ENCODE measurements at places on chromosomes 2 and 18.

DNA sequence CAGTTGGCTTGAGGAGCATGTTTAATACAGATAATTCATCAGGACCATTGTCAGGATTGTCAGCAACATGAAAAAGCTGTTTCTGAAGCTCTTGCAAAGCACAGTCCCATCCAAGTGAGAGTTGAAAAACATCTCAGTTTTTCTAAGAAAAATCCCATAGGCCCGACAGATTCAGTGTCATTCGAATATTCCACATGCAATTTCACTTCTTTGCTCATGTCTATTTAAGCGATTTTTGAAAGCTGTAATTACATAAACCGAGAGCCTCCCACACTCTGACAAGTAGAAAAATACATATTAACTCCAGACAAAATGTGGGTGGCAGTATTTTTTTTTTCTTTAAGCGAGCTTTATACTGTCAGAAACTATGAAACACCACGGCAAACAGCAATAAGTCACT, 134.7 kb upstream of the GALNT5 start:
- DNase-seq = no peak

DNA sequence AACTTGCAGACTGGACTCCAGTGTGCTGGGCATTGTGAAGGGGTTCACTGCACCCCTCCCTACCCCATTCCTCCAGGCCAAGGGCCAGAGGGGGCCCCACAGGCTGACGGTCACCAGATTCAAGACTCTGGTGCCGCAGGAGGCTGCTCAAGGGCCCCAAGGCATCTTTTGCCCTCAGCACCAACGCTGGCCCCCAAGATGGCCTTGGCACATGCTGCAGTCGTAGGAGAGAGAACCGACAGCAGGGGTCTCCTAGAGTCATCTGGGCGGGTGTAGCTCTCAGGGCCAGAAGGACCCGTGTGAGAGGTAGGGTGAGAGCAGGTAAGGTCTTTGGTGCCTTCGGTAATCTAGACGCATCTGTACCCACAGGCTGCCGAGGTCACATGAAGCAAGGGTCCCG, 18.7 kb upstream of the ODC1 start:
- no peak for DNase-seq

DNA sequence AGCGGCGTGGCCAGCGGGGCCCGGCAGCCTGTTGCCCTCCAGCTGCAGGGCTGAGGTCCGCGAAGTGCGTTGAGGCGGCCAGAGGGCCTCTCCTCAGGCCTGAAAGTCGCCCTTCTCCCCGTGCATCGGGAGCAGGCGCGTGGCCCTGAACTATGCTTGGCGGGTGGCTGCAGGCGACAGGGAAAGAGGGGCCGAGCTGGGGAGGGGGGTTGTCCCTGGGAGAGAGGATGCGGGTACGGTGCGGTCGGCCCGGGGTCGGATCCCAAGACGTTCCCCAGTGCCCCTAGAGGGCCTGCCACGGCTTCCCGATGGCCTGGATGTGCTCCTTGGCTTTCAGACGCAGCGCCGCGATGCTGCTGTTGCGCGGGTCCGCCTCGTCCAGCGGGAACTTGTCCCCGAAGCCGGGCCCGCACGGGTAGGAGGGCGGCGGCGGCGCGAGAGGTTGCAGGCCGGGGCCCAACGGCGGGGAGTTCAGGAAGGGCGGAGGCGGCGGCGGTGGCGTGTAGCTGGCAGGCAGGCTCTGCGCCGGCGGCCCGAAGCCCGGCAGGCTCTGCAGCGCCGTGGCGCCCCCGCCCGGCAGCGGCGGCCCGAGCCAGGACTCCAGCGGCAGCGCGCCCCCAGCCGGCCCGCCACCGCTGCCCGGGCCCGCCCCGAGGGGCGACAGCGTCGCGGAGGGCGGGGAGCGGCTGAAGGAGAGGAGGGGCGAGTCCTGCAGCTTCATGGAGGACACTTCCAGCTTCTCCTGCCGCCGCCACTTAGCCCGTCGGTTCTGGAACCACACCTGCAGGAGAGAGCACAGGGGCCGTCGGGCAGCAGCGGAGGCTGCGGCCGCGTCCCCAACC, 4.3 kb downstream of the RAX start:
- no peak for DNase-seq

DNA sequence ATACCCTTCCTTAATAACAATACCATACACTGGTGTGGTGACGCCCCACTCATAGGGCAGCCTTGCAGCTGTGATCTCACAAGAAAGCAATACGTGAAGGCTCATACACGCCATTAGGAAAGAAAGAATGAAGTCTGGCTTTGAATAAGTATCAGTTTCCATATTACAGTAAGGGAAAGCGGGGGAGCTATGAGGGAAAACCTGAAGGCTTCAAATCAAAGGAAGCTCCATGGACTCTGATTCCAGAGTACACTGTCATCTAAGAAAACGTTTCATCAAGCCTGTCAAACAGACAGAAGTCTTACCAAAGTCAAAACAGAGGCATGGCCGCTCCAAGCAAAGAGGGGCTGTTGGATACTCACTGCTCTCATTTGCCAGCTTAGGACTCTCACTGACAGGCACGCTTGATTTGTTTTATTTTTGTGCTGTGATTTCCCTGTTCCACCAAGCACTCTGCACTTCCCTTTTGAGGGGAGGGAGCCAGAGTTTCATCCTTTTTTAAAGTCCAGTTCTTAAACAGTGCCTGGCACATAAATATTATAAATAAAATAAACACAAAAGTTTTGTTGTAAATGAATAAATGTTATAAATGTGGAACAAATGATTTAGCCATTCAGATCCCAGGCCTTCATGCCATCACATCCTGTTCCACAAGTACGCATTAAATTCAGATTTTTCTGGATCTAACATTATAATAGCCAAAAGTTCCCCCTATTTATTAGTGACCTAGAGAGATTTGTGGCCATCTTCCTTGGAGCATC, 221.2 kb downstream of the PIEZO2 start:
- no peak for DNase-seq

GRCh38 chr2:187017438-187017837, 168.5 kb upstream of the ZSWIM2 start:
- no peak for DNase-seq

DNA sequence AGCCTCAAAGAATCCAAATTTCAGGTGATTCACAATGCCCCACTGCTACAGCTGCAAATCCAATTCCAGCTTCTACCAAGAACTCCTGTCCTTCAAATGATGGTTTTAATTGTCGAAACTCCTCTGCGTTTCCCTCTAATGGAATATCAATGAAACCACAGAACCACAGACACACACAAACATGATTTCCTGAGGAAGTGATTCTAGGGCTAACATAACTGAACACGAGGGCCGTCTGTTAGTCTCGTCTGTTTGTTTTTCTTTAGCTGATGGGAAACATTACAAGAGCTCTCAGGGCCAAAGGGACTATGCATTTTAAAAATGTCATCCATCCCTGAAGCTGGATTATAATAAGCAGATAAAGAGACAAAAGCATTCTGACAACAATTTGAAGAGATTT, 59.4 kb downstream of the RNF152 start:
- no peak for DNase-seq

GRCh38 chr2:11858883-11859282, 112.5 kb downstream of the LPIN1 start:
- DNase-seq = no peak
